ENCODE measurements at places on chromosomes 3 and 15. TPM values are rescaled to one million over a fixed set of nuclear protein-coding genes. Genes with fewer than 3 reads are reported as not detected.

GRCh38 chr3:186705882-186706780 lies 11.0 kb upstream of the KNG1 start:
- H3K36me3 ChIP-seq = no peaks in the 10 kb centered on the region
- H3K27me3 ChIP-seq = no peaks in the 10 kb centered on the region
- no peak overlapping the region for H3K4me3 ChIP-seq
- DNase-seq = no peak
- no peak overlapping the region for H3K27ac ChIP-seq
- H3K4me1 ChIP-seq = no peaks in the 10 kb centered on the region

CFAP100 gene
- total RNA-seq = not detected

DNA sequence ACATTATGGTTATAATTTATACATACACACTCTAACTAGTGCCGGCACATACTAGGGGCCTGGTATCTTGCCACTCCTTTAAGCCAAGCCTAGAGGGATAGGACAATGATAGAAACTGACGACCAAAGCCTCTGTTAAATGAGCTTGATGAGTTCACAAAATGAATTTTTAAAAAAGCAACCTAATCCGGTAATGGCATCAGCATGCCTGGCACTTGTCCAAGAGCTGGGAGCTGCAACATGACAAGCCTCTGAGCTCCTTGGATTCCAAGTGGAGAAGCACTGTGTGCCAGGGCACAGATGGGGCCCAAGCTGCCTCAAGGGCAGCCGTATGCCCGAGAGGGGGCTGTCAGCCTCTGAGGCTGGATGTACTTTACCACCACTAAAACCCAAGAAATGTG lies 9.7 kb downstream of the ETV5 start:
- H3K4me1 ChIP-seq = peaks cover 68% of the 10 kb centered on the region
- H3K27ac ChIP-seq = no peak overlapping the region
- H3K36me3 ChIP-seq = peaks cover 5% of the 10 kb centered on the region
- no peaks in the 10 kb centered on the region for H3K27me3 ChIP-seq
- no peak for DNase-seq

DNA sequence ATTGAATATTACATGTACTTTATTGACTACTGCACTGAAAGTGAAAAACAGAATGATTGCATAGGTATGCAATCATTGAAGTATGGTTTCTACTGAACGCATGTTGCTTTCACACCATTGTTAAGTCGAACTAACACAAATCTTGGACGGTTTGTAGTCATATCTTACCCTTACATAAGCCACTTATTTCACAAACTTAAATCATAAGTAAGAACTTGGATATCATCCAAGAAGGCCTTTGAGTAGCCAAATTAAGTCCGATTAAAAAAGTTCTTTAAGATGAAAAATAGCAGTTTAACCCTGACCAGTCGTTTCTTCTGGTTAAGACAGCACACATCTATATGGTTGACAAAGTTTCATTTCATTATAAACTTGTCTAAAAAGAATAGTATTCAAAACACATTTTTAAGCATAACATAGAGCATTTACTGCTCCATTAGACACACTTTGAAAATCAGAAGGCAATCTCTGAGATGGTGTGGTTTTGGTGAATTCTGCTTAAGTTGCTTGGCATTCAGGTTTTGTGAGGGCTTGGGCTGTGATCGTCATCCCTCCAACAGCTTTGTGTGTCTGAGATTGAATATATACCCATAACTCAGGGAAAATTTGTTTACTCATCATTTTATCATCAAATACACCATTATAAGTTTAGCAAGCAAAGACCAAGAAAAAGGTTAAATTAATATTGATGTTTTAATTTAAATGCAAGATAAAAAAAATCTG lies 92.2 kb downstream of the NFKBIZ start:
- H3K27me3 ChIP-seq = no peaks in the 10 kb centered on the region
- no peak for DNase-seq
- no peak overlapping the region for H3K4me3 ChIP-seq
- H3K4me1 ChIP-seq = peaks cover 4% of the 10 kb centered on the region
- no peaks in the 10 kb centered on the region for H3K36me3 ChIP-seq

FBN1 gene
- 3.8 TPM for total RNA-seq

CNTN3 gene
- 0.24 TPM for total RNA-seq

REC114 gene
- not detected for total RNA-seq

GRCh38 chr15:97790180-97790579 lies 170.3 kb upstream of the ARRDC4 start:
- H3K27me3 ChIP-seq = no peaks in the 10 kb centered on the region
- H3K36me3 ChIP-seq = no peaks in the 10 kb centered on the region
- DNase-seq = no peak
- no peak overlapping the region for H3K4me3 ChIP-seq
- H3K27ac ChIP-seq = no peak overlapping the region

DNA sequence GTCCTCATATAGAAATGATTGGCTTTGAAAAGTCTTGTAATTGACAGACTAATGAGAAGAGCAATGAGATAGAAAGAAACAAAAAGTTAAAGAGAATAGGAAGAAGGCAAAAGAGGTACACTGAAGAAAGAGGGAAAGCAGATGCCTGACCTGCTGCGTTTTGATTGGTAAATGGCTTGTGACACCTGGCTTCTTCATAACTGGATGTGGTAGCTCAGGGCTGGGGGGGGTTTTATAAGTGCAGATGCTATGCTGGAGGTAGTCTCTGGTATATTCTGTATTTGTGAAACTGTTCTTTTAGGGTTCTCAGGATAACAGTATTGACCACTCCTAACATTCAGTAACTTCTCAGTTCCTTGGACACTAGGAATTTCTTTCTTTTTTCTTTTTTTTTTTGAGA lies 1.4 kb downstream of the STARD9 start:
- H3K36me3 ChIP-seq = no peaks in the 10 kb centered on the region
- peak overlapping the region; percentile 78 for H3K4me3 ChIP-seq
- H3K27ac ChIP-seq = no peak overlapping the region
- DNase-seq = no peak
- H3K4me1 ChIP-seq = peaks cover 8% of the 10 kb centered on the region

PTX3 gene
- total RNA-seq = 2.4 TPM

DNA sequence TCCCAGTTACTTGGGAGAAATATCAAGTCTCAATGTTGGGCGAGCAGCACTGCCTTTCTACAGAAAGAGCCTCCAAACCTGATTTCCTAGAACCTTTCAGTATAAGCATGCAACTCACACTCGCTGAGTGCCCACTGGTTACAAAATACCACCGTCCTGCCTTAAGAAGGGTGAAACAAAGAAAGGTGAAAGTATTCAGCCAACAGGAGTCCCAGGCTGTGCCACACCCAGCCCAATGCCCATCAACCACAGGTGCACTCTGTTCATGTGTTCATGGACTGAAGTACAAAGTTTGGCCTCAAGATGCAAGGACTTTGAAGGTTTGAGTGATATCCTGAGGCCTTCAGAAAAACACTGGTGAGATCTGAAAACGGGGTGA lies 34.0 kb downstream of the IL17RD start:
- no peak for DNase-seq
- peak overlapping the region; percentile 34 for H3K4me3 ChIP-seq
- H3K36me3 ChIP-seq = no peaks in the 10 kb centered on the region
- peak overlapping the region; percentile 98 for H3K27ac ChIP-seq

DNA sequence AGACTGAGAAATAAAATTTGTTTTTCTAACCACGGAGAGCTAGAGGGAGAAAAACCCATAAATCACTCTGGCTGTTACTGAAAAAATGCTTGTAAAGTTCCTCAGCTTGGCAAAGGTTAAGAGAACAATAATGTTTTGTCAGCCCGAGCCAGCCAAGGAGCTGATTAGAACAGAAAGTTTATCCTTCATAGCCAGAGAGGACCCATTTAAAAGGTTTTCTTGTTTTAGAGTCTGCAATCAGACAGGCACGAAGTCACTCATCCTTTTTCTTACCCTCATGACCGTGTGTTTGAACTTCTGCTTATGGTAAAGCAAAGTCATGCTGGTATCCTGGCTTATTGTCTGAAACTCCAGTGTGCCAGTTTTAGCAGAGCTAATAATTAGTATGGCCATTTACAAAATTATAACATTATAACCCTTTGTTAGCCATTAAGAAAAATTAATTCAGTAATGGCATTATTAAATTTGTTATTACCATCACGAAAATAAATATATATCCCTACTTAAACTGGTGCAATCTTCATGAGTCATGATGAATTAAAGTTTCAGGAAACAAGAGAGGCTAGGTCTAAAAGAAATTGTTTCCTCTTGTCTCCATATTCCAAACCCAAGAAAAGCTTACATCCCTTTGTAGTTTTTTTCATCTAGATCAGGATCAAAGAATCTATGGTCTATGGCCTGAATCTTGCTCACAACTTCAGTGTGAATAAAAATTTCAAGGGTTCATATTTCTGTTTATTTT lies 13.5 kb upstream of the STXBP5L start:
- no peak for DNase-seq
- H3K27ac ChIP-seq = no peak overlapping the region

ARID3B gene
- total RNA-seq = 114 TPM

MST1R gene
- 3.7 TPM for total RNA-seq

- H3K27me3 ChIP-seq = no peaks in the 10 kb centered on the region
- DNase-seq = no peak
- peaks cover 26% of the 10 kb centered on the region for H3K4me1 ChIP-seq
- no peaks in the 10 kb centered on the region for H3K36me3 ChIP-seq
Measured at GRCh38 chr3:38459499-38460048, 5.9 kb downstream of the ACVR2B start.

DNA sequence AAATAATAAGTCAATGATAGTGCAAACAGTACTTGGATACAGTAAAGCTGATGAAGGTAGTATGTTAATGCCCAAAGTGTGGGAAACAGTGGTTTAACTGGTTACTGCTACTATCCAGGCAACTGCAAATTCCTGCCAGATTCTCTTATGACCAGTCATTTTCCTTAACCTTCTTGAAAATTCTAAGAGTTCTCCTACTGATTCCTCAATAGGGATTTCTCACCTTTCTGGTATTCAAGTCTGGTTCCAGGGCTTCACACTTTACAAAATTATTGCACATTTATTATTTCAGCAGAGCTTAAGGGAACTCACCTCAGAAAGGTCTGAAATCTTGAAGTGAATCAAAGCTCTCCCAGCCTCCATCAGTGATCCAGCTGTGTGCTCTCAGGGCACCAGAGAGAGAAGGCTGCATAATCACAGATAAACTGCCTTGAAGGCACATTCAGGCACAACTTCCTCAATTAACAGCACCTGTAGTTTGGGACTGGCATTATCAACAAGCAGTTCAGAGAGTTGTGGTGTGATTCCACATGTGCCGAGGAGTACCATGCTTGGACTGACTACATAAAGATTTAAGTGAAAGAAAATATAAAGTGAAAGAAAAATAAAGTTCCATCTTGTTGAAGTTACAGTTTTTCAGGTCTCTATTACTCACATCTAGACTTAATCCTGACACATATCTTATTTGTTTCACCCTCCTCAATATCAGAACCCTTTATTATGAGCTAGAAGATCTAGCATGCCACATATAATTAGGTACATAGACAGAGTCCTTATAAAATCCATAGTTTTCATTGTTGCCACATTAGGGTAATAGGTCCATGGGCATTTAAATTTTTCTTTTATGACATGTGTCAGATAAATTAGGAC lies 59.5 kb upstream of the TIPARP start:
- no peaks in the 10 kb centered on the region for H3K36me3 ChIP-seq
- peak; percentile 11 for DNase-seq
- H3K27me3 ChIP-seq = no peaks in the 10 kb centered on the region
- H3K27ac ChIP-seq = no peak overlapping the region

DNA sequence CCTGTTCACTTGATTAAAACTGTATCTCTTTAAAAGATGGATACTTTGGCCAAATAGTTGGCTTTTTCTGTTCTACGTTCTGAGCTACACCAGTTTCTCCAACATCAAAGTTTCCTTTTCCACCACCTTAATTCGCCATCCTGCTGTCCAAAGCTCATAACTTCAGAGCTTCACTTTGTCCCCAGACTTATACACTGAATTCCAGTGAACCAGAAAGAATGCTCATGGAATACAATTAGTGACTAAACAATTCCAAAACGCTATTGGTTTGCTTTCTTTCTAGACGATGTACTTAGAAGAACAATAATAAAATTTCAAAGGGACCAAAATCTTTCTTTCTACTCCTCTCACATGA lies 23.2 kb downstream of the GPR15 start:
- H3K27me3 ChIP-seq = no peaks in the 10 kb centered on the region
- no peak overlapping the region for H3K27ac ChIP-seq
- DNase-seq = no peak
- H3K4me3 ChIP-seq = no peak overlapping the region

RAMAC gene
- total RNA-seq = 29.2 TPM

GABRA5 gene
- 15.5 TPM for total RNA-seq

CCR8 gene
- not detected for total RNA-seq

DNA sequence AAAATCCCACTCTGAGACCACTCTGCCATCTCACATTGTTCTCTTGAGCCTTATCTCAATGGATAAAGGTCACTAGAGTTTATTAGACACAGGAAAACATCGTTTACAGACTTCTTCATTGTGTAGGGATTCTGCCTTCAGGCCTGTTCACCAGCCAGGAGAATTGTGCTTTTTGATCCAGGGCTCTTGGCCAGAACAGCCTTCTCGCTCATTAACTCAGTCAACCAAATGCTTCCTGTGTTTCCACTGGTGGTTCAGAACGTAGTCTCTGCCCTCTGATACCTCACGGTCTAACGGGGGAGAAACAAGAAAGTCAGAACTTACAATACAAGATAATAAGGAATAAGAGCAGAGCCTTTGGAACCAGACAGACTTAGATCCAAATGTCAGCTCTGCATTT lies 54.2 kb upstream of the TSEN2 start:
- H3K36me3 ChIP-seq = no peaks in the 10 kb centered on the region
- H3K27ac ChIP-seq = no peak overlapping the region
- H3K27me3 ChIP-seq = no peaks in the 10 kb centered on the region
- H3K4me1 ChIP-seq = peaks cover 23% of the 10 kb centered on the region
- no peak for DNase-seq

PRTG gene
- 2.3 TPM for total RNA-seq

DNA sequence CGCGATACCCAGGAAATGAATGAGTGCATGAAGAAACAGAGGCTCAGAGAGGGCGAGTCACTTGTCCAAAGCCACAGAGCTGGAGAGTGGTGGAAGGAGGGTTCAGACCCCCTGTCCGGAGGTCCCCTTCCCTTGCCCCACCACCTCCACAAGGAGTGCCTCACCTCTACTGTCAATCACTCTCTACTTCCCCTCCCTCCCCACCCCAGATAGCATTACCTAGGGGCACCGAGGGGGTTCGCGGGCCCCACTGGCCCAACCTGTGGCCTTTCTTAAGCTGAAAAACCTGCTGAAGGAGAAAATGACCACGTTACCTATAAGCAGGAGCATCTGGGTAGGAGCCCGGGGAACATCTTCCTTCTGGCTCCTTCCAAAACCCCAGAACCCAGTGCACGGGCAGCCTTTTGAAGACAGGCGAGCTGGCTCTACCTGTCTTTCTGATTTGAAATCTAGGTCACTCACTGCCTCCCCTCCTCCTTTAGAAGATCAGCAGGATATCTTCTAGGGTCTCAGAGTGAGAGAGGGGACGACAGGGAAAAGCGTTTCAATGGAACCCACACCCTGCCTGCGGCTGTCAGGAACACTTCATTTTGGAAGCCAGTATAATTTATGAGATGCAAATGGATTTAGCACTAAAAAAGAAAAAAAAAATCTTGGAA lies 89.9 kb upstream of the MEF2A start:
- H3K4me3 ChIP-seq = no peak overlapping the region
- no peak overlapping the region for H3K27ac ChIP-seq
- H3K36me3 ChIP-seq = no peaks in the 10 kb centered on the region
- no peak for DNase-seq
- no peaks in the 10 kb centered on the region for H3K4me1 ChIP-seq

CYP11A1 gene
- total RNA-seq = 3.3 TPM

Measured in GM23338 (cell line).